ENCODE measurements at places on chromosomes 16 and 17.

GRCh38 chr17:41456204-41456603, 11.0 kb downstream of the KRT32 start:
- no peaks in the 10 kb centered on the region for H3K36me3 ChIP-seq
- H3K27me3 ChIP-seq: peaks cover 6% of the 10 kb centered on the region
- DNase-seq: no peak
- H3K4me3 ChIP-seq: no peak overlapping the region
- peaks cover 3% of the 10 kb centered on the region for H3K4me1 ChIP-seq

DNA sequence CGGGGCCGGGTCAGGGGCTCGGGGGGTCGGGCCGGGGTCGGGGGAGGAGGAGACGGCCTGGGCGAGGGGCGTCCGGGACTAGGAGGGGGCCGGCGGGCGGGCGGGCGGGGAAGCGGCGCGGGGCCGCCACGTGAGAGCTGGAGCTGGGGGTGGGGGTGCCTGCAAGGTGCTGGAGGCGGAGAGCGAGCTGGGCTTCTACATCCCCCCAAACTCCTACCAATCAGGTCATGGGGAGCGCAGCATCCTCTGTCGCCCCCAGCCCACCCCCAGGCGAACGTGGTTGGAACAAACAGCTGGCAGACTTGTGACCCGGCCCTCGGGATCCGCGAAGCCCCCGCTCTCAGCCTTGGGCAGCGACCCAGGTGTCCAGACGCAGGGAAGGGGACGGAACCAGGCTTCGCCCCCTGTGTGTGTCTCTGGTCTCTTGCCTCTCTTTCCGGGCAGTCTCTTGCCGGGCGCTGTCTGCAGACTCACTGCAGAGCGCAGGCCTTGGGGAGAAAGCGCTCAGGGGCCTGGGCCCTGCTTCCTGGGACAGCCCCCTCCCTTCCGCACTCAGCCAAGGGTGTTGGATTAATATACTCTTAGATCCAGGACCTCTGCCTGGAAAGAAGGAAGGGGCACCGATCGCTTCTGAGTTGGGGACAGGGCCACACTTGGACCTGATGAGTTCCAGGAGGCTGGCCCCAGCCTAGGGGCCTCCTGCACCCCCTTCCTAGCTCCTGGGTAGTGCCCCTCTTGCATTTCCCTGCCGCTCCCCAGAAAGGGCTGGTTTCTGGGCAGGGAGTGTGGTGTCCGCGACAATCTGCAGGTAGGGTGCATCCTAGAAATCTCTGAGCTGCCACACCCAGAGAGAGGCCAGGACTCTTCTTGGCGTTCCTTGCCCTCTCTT, 722 bp downstream of the RASL10B start:
- H3K27me3 ChIP-seq: peaks cover 10% of the 10 kb centered on the region
- no peaks in the 10 kb centered on the region for H3K36me3 ChIP-seq

DNA sequence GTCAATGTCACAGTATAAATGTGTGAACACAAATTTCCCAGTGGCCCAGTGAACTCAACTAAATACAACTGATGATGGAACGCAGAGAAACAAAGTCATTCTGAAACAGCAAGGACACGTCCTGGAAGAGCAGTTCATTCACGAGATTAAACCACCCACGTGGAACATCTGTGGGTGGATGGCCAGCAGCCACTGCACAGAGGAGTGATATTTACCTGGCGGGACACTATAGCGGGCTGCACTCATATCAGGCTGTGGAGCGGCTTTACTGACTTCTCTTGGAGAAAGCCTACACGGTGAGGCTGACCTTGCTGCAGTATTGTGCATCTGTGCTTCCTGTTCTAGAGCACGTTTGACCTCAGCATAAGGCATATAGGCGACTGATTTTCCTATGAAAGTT, 87.3 kb downstream of the TTC19 start:
- no peaks in the 10 kb centered on the region for H3K27me3 ChIP-seq
- DNase-seq: no peak
- no peaks in the 10 kb centered on the region for H3K4me1 ChIP-seq
- no peak overlapping the region for H3K4me3 ChIP-seq

- H3K4me3 ChIP-seq: no peak overlapping the region
- no peak overlapping the region for H3K27ac ChIP-seq
- H3K4me1 ChIP-seq: no peaks in the 10 kb centered on the region
These were observed 429.0 kb downstream of the HS3ST4 start for GRCh38 chr16:26120729-26121128.

DNA sequence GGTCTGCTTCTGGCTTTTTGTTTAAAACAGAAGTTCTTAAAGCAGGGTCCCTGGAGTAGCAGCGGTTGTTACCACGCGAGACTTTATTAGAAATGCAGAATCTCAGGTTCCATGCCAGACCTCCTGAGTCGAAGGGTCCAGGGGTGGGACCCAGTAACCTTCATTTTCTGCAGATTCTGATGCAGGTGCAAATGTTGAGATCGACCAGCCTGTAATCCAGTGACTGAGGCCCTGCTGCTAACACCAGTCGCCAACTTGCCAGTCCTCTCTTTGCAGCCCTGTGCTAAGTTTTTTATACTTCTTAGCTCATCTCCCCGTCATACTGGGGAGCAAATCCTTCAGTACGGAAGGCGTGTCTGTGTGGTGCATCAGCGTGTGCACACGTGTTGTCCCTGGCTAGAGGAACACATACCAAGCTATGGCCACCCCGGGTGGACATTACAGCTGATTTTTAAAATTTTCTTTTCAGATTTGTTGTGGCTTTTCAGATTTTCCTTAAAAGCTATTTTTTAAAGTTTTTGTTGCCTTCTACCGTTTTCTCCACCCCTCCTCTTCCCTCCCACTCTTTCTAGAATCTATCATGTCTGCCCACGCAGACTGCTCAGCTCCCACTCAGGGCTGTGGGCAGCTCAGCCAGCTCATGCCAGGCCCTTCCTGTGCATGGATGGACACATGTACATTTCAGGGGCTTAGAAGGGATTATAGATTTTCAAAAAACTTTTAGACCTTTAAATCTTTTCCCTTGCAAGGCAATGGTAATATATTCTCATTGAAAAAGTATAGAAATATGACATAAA, 57.7 kb downstream of the MEAK7 start:
- no peak for DNase-seq
- no peak overlapping the region for H3K27ac ChIP-seq
- no peak overlapping the region for H3K4me3 ChIP-seq
- H3K36me3 ChIP-seq: no peaks in the 10 kb centered on the region
- H3K4me1 ChIP-seq: peaks cover 6% of the 10 kb centered on the region
- H3K27me3 ChIP-seq: peaks cover 3% of the 10 kb centered on the region

DNA sequence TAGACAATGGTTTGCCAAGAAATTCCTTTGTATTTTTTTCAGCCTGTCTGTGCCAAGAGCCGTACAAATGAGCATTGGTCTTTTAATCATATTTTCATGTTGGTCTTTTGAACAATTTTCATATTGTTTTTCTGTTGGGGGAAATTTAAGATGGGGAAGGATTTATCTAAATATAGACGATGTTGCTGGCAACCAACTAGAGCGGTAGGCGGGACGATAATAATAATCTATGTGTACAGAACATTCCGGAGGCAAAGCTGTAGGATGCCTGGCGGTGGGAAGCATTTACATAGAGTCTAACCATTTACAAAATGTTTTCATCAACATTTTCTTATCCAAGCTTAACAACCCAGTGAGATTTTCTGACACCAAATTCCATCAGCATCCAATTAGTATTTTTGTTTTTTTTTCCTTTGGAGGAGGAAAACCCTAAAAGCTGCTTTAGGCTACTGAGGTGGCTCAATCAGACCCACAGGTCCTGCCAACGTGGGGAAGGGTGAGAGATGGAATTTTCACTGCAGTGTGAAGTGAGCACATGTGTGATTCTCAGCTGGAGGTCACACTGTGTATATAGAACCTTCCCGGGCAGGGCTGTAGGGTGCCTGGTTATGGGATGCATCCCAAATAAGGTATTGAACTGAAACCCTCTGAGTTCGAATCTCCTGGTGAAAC, 11.7 kb upstream of the SEC14L1 start:
- no peaks in the 10 kb centered on the region for H3K27me3 ChIP-seq
- DNase-seq: no peak
- H3K36me3 ChIP-seq: peaks cover 3% of the 10 kb centered on the region
- H3K4me1 ChIP-seq: peaks cover 26% of the 10 kb centered on the region
- no peak overlapping the region for H3K27ac ChIP-seq
- no peak overlapping the region for H3K4me3 ChIP-seq

DNA sequence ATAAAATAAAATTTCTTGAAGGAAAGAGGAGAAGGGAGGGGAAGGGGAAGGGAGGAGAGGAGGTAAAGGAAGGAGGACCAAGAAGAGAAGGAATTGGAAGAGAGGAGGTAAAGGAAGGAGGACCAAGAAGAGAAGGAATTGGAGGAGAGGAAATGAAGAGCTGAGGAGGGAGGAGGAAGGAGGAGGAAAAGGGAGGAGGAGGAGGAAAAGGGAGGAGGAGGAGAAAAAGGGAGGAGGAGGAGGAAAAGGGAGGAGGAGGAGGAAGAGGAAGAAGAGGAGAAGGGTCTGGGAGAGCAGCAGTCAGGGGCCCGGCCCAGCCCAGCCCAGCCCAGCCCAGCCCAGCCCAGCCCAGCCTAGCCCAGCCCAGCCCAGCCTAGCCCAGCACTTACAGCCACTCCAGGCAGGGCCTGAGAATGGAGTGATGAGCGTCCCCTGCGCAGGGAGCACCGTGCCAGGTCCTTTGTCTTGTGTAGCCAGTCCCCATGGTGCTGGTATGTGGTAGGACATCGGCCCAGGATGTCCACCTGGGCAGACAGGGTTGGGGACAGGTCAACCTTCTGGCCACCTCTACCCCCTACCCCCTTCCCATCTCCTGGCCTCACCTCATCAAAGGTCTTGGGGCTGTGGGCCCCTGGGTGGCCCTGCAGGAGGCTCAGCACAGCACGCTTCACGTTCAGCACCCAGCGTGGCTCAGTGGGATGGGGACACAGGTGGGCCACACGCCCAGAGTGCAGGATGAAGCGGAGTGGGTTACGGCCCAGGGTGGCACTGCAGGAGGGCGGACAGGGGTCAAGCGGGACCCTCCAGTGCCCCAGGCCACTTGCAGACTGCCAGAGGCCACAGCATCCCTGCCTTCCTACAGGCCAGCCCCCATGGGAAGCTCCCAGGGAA, 70.9 kb downstream of the LITAF start:
- no peak for DNase-seq
- peaks cover 7% of the 10 kb centered on the region for H3K27me3 ChIP-seq
- no peaks in the 10 kb centered on the region for H3K4me1 ChIP-seq
- no peaks in the 10 kb centered on the region for H3K36me3 ChIP-seq
- H3K4me3 ChIP-seq: no peak overlapping the region

All from type B pancreatic cell (in vitro differentiated cells).